Germinal center (tissue), 1 donor: ENCODE measurements at places on chromosomes 1 and 21.

GRCh38 chr1:116318897-116319296 is 54.1 kb upstream of the ATP1A1 start:
- DNase-seq: no peak

GRCh38 chr21:46111193-46111571 is 13.3 kb downstream of the COL6A2 start:
- DNase-seq: no peak

GRCh38 chr1:172394141-172394751 is 26.2 kb upstream of the C1orf105 start:
- peak; percentile 62 for DNase-seq

DNA sequence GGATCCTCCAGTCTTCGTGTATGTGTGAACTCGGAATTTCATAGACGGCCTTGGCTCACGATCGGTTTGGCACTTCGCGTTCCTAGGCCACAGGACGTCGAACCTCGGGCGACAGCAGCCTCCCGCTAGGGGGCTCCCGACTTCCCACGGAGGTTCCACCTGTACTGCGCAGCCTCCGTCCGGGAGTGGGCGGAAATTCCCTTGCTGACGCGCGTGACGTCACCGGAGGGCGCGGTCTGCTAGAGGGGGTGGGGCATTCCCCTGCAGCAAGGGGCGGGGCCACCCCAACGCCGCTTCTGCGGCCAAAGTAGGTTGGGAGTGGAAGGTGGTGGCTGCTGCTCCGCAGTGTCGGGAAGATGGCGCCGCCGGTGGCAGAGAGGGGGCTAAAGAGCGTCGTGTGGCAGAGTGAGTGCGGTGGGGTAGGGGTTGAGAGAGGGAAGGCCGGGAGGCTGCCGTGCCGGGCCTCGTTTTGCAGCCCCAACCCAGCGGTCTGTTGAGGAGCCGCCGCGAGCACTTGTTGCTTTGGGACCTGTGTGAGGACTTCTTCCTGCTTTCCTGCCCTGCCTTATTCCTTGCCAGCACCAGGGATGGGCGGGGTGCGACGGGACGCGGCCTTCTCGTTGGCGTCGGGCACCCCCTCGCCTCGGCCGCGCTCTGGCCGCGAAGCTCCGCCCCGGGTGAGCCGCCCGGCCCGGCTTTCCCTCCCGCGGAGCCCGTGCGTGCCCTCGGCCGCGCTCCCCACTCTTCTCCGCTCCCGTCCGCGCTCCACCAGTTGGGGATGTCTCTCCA is at the start of gene STXBP3:
TSS of gene STXBP3 (plus strand) at position 293 of the 789 bp plus-strand sequence. CDS start at position 357, 64 bp downstream.
- peak; percentile 98 for DNase-seq

DNA sequence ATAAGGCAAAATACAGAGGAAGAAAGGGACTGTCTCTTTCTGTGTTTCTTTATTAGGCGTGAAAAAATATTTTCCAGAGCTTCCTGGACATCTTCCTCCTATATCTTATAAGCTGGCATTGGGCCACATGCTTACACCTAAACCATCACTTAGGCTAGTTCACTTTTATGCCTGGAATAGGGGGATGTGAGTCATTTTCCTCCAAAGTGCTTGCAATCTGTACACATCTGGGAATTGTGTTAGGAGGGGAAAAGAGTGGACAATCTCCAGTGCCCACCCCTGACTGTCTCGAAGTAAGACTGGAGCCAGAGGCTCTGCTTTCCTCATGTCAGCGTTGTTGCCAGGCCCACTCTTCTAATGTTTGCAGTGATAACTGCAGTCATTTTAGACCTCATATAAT is 29.9 kb downstream of the GIPC2 start:
- no peak for DNase-seq

- DNase-seq: no peak
Measured at GRCh38 chr1:186978596-186979556, 150.1 kb downstream of the PLA2G4A start.

- no peak for DNase-seq
Measured at GRCh38 chr1:161009602-161010211, 11.2 kb downstream of the F11R start.

- DNase-seq: no peak
Measured at GRCh38 chr1:246295968-246296367, 211.1 kb downstream of the SMYD3 start.

- DNase-seq: no peak
Measured at GRCh38 chr1:69932760-69933159, 272.6 kb downstream of the LRRC40 start.

GRCh38 chr1:18881642-18882431 is 20.5 kb downstream of the ALDH4A1 start:
- no peak for DNase-seq

GRCh38 chr1:3341236-3341994 is 113.0 kb upstream of the ARHGEF16 start:
- no peak for DNase-seq

- DNase-seq: no peak
Measured at GRCh38 chr1:240116831-240117769, 25.4 kb downstream of the FMN2 start.

GRCh38 chr1:59110271-59110670 is 186.6 kb upstream of the FGGY start:
- DNase-seq: no peak

GRCh38 chr21:31566611-31567010 is 92.9 kb upstream of the SOD1 start:
- DNase-seq: no peak

GRCh38 chr1:75338616-75339483 is 204.7 kb downstream of the LHX8 start:
- DNase-seq: peak; percentile 17

GRCh38 chr1:203325026-203325417 is 19.7 kb downstream of the BTG2 start:
- peak; percentile 80 for DNase-seq

DNA sequence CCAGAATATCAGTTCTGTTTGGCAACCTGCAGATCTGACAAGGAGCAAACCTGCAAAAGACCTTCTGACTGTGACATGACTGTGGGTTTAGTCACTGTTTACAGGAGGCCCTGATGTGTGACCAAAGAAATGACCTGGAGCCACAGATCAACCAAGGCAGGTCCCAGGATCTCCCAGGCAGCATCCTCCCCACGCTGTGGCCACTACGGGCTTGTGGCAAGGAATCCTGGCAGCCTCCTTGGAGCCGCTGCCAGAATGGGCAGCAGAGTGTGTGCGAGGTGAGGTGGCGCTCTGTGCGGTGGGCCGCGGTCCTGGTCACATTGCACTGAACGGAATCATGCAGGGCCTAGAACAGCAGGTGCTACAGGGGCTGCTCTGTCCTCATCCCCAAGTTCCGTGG is 15.9 kb downstream of the MCM3AP start:
- no peak for DNase-seq

DNA sequence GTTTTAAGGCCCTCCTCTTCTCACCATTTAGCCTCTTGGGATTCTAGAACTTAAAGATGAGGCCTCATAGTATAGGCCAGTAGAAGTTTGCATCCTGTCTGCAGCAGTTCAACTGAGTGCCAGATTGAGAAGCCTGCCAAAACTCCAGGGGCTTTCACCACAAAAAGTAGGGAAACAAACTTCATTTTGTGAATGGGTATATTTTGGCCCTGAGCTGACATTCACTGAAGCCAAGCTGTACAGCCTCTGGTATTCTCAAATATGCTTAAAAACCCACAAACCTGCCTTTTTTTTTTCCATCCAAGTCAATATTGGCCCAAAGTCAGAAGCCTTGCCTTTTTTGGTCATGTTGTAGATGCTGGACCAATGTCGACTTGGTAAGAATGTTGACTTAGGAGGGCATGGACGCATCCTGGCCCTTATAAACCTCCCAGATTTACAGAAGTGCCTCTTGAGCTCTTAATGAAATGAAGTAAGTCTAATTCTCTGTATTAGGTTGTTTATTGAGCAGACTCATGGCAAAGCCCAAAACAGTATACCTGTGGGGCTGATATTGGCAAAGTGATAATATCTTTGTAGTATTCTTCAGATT is 337.5 kb downstream of the CHRM3 start:
- DNase-seq: no peak

GRCh38 chr1:19113697-19114092 is 96.4 kb downstream of the UBR4 start:
- peak; percentile 61 for DNase-seq

DNA sequence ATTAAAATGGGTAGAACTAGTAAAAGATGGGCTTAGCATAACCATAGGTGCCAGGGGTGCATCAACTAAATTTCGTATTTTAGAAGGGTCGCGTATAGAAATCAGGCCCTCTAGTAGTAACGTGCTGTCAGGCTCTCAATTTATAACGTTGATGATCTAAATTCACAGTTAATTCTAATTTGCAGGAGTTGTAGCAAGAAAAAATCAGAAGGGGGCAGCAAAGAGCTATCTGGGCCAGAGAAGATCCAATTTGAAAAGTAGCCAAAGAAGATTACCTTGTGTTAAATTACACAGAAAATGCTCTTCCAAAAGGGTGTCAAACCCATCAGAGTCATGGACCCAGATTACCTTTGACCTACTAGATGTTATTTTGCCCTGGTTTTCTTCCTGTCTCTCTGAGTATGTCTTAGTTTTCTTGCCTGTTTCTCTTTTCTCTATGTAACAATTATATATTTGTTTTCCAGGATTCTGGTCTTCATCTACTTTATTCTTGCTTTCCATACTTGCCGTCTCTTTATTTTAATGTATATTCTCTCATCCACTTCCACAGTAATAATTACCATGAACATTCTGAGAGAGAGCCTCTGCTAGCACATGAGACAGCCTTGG is 1030.9 kb downstream of the AMY1C start:
- DNase-seq: peak; percentile 24

- DNase-seq: peak; percentile 79
Measured at GRCh38 chr1:25031966-25032667, 102.0 kb upstream of the RUNX3 start.

GRCh38 chr1:4046836-4047461 is 146.9 kb upstream of the C1orf174 start:
- DNase-seq: peak; percentile 74

- DNase-seq: no peak
Measured at GRCh38 chr1:96087719-96088118, 633.9 kb upstream of the PTBP2 start.

GRCh38 chr1:208173749-208174148 is 70.4 kb downstream of the PLXNA2 start:
- DNase-seq: no peak

GRCh38 chr1:20717452-20718342 is at the start of gene KIF17:
KIF17 (minus strand) TSS chr1:20718007; CDS start chr1:20717706, 301 bp downstream.
- DNase-seq: peak; percentile 82

- no peak for DNase-seq
Measured at GRCh38 chr1:29655945-29656850, 419.9 kb downstream of the PTPRU start.

DNA sequence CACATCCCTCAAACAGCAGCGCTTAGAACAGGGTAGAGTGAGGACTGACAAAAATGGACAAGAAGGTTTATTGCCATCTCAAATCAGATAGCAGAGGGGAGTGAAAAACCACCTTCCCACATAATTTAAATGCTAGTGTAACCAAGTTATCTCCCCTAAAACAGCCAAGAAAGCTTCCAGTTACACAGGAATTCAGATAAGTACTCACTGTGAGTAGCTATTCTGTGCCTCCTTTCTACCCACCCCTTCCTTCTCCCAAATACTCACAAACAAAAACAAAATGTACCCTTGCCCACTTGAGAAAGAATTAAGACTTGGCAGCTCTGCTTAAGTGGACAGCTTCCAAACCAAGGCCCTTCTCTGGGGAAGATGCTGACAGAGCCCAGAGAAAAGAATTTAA is 9.1 kb downstream of the OTUD7B start:
- DNase-seq: no peak

- DNase-seq: no peak
Measured at GRCh38 chr1:26789931-26790330, 2.2 kb downstream of the PIGV start.

DNA sequence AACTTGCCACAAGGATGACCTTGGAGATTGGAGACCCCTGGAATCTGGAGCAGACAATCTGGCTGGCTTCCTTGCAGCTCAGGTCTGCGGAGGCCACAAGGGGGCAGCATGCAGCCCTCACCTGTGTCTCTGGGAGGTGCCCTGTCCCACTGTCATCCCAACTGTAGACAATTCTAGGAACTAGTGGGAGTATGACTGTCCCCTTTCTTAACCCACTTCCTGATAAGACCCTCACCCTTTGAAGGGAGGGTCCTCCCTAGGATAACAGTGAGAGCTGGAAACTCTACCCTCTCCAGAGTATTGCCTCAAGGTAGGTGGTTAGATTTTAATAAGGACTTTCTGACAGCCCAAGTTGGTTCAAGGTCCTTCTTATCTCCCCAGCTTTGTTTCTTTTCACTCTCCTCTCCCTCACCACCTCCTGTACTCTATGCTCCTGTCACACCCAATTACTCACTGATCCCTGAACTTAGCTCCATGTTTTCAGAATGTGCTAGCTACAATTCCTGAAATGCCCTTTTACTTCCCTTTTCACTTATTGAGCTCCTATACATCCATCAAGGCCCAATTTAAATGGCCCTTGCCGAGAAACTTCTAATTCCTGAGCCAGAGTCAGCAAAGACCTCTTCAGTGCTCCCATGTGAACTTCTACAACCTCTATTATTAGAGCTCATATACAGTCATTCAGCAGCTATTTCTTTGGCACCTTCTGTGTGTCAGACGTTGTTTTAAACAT is 9.2 kb upstream of the KCNQ4 start:
- DNase-seq: no peak

GRCh38 chr1:77413541-77414335 is 131.9 kb downstream of the AK5 start:
- no peak for DNase-seq

DNA sequence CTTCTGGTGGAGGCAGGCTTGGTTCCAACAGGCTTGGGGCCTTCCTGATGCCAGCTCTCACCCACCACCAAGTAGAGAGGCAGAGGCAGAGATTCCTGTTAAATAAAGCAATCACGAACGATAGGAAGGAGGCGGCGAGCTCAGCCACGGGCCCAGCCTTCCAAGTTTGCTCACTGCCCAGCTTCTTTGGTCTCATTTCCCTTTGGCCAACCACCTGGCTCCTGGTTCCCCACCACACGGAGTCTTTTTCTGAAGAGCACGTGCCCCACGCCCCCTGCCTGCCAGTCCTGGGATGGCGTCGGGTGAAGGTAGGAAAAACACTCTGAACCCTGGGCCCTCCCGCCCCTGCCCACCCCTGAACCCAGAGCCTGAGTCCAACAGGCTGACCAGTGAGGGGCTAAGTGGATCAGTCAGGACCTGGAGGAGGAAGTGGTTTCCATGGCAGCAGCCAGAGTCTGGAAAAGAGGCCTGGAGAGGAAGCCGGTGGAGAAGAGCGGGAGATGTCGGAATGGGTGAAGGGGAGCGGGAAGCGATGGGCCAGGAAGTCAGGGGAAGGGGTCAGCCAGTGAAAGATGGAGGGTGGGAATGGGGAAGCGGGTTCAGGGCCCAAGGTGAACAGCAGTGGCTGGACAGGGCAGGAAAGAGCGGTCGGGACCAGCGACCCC is 158.2 kb upstream of the KLHDC7A start:
- DNase-seq: peak; percentile 62

DNA sequence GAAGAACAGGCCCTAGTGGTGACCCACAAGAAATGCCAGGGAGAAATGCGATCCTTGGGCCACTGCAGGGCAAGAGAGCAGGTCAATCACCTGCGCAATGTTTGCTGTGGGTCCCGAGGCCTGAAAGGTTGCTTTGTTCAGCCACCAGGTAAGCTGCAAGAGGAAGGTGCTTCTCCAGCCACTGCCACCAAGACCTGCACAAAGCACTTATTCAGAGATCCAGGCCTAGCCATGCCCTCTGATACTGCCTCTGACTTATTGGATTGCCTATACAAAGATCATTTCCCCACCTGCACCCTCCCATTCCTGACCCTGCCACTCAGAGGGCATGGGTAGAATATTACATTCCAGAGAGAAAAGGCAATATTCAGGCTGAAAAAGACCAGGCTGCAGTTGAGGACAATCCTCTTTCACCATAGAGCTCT is 349.4 kb upstream of the NFIA start:
- no peak for DNase-seq

- no peak for DNase-seq
Measured at GRCh38 chr1:13681921-13682320, 18.1 kb upstream of the PRDM2 start.

- DNase-seq: no peak
Measured at GRCh38 chr1:160271025-160271424, 8.7 kb upstream of the DCAF8 start.
